HFFc6 (cell line): ENCODE measurements at places on chromosomes 6 and 20. TPM values are rescaled to one million over a fixed set of nuclear protein-coding genes. Genes with fewer than 3 reads are reported as not detected.

DNA sequence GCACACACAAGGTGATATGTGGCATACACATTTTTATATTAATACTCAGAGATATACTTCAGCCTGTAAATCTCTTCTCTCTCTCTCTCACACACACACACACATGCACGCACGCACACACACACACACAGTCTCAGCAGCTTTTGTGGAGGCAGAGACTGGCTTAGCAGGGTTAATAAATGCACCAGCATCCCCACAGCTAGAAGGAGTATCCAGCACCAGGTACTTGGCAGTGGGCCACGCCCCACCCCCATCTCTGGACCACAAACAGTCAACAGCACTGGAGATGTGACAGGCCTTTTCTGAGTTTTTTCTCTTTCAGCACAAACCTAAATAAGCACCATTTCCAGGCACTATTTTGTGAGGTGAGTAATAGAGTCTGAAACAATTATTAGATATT lies 47.3 kb upstream of the LRFN2 start:
- H3K27me3 ChIP-seq = peaks cover 22% of the 10 kb centered on the region
- H3K27ac ChIP-seq = no peak overlapping the region
- H3K4me1 ChIP-seq = no peaks in the 10 kb centered on the region
- no peak overlapping the region for H3K4me3 ChIP-seq
- no peak for DNase-seq

DNA sequence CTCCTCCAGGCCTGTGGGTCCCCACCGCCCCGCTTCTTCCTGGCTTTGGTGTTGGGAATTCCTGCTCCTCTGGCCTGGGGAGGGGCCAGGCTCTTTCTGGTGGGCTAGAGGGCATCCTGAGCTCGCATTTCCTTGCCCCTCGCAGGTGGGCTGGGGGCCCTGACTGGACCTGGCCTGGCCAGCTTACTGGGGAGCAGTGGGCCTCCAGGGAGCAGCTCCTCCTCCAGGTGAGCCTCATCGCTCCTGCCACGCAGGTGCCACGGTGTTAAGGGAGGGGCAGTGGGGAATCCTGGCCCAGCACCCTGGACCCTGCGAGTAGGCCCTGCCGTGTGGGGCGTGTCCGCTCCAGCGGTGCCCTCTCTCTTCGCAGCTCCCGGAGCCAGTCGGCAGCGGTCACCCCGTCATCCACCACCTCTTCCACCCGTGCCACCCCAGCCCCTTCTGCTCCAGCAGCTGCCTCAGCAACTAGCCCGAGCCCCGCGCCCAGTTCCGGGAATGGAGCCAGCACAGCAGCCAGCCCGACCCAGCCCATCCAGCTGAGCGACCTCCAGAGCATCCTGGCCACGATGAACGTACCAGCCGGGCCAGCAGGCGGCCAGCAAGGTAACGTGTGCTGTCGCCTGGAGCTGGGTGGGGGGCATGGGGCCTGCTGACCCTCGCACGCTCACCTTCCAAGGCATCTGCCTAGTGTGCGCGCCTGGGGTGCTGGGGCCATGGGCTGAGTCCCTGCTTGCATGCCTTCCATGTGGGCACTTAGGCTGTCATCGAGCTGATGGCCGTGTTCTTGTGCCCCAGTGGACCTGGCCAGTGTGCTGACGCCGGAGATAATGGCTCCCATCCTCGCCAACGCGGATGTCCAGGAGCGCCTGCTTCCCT lies 4.7 kb downstream of the ADRM1 start:
- no peak for DNase-seq
- H3K27ac ChIP-seq = no peak overlapping the region
- H3K4me1 ChIP-seq = peaks cover 22% of the 10 kb centered on the region

The MATN4 gene
- total RNA-seq = not detected in 3 replicates

The LPA gene
- not detected in 3 replicates for total RNA-seq

DNA sequence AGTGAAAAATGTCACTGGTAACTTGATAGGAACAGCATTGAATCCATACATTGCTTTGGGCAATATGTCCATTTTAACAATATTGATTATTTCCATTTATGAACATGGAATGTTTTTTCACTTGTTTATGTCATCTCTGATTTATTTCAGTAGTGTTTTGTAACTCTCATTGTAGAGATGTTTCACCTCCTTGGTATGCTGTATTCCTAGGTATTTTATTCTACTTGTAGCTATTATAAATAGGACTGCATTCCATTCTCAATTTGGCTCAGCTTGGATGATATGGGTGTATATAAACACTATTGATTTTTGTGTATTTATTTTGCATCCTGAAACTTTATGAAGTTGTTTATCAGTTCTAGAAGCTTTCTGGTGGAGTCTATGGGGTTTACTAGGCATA lies 730.3 kb downstream of the DOK5 start:
- H3K27ac ChIP-seq = no peak overlapping the region
- H3K4me1 ChIP-seq = no peaks in the 10 kb centered on the region
- no peaks in the 10 kb centered on the region; the same call in 1 of the 2 replicates for H3K27me3 ChIP-seq
- H3K4me3 ChIP-seq = no peak overlapping the region
- no peak for DNase-seq
- no peaks in the 10 kb centered on the region for H3K36me3 ChIP-seq

- no peak for DNase-seq
- H3K4me3 ChIP-seq = no peak overlapping the region
- H3K27me3 ChIP-seq = no peaks in the 10 kb centered on the region
Measured at GRCh38 chr6:136901212-136901784, 20.8 kb upstream of the SLC35D3 start.

- DNase-seq = peak; percentile 97
- H3K27me3 ChIP-seq = peaks cover 3% of the 10 kb centered on the region; the same call in 1 of the 2 replicates
- peaks cover 51% of the 10 kb centered on the region for H3K4me1 ChIP-seq
- peaks cover 48% of the 10 kb centered on the region for H3K36me3 ChIP-seq
- H3K27ac ChIP-seq = peak overlapping the region; percentile 88
Measured at GRCh38 chr6:150881911-150882481, 16.5 kb downstream of the MTHFD1L start.

- H3K27me3 ChIP-seq = peaks cover 2% of the 10 kb centered on the region
- H3K27ac ChIP-seq = no peak overlapping the region
- no peak for DNase-seq
- no peaks in the 10 kb centered on the region for H3K36me3 ChIP-seq
Measured at GRCh38 chr20:51011479-51011878, 11.4 kb downstream of the KCNG1 start.

- H3K27me3 ChIP-seq = peaks cover 17% of the 10 kb centered on the region
- H3K4me1 ChIP-seq = no peaks in the 10 kb centered on the region
- H3K36me3 ChIP-seq = no peaks in the 10 kb centered on the region
Measured at GRCh38 chr6:41298785-41299502, 12.5 kb upstream of the TREM1 start.

- H3K27me3 ChIP-seq = no peaks in the 10 kb centered on the region
- peaks cover 4% of the 10 kb centered on the region for H3K36me3 ChIP-seq
- H3K4me3 ChIP-seq = no peak overlapping the region
- no peak overlapping the region for H3K27ac ChIP-seq
- DNase-seq = no peak
Measured at GRCh38 chr6:148780918-148781436, 34.1 kb downstream of the UST start.

- no peak overlapping the region for H3K4me3 ChIP-seq
- no peaks in the 10 kb centered on the region for H3K36me3 ChIP-seq
- peaks cover 6% of the 10 kb centered on the region; the same call in 1 of the 2 replicates for H3K4me1 ChIP-seq
- H3K27ac ChIP-seq = no peak overlapping the region
- peaks cover 12% of the 10 kb centered on the region for H3K27me3 ChIP-seq
Measured at GRCh38 chr6:159469443-159469842, 223.6 kb downstream of the SOD2 start.

DNA sequence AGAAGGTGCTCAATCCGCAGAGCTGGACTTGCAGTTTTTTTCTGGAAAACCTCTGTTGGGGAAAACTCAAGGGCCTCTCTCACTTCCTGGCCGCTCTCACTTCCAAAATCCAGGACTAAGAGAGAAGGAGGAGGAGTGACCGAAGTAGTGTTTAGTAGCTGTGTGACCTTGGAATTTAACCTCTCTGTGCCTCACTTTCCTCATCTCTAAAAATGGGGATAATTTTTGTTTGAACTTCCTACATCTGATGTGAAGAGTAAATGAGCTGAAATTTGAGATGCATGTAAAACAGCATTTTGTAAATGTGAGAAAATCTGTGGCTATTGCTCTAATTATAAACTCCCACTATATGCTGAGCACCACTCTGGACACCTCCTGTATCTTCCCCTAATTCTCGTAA lies 5.1 kb downstream of the SLC13A3 start:
- no peak overlapping the region for H3K4me3 ChIP-seq
- peaks cover 14% of the 10 kb centered on the region for H3K27me3 ChIP-seq
- H3K36me3 ChIP-seq = peaks cover 4% of the 10 kb centered on the region; the same call in 1 of the 2 replicates
- H3K4me1 ChIP-seq = peaks cover 12% of the 10 kb centered on the region

The PROKR2 gene
- total RNA-seq = not detected in 3 replicates

GRCh38 chr6:11722220-11722619 lies 56.4 kb downstream of the ADTRP start:
- H3K36me3 ChIP-seq = no peaks in the 10 kb centered on the region
- no peak for DNase-seq
- H3K4me1 ChIP-seq = 0 out of 2 replicates have a peak, but pooled peaks cover 12% of the 10 kb centered on the region
- no peak overlapping the region for H3K4me3 ChIP-seq

- DNase-seq = no peak
- no peaks in the 10 kb centered on the region for H3K4me1 ChIP-seq
- no peak overlapping the region for H3K4me3 ChIP-seq
Measured at GRCh38 chr20:46427384-46427783, 21.0 kb upstream of the ELMO2 start.

The ULBP1 gene
- 8.0 to 12.0 TPM (median 10.0 TPM) in 3 replicates for total RNA-seq

The AFG1L gene
- total RNA-seq = 4.3 and 4.9 TPM in 2 replicates

- H3K4me1 ChIP-seq = no peaks in the 10 kb centered on the region
- H3K36me3 ChIP-seq = no peaks in the 10 kb centered on the region
- no peak overlapping the region for H3K27ac ChIP-seq
Measured at GRCh38 chr6:105111871-105112270, 67.9 kb downstream of the POPDC3 start.

The ZC3H12D gene
- 0.05 to 0.11 TPM in 2 of 3 replicates, not detected in the other for total RNA-seq

GRCh38 chr20:59794555-59794954 lies 138.9 kb downstream of the SYCP2 start:
- no peak for DNase-seq
- H3K4me1 ChIP-seq = no peaks in the 10 kb centered on the region
- H3K36me3 ChIP-seq = no peaks in the 10 kb centered on the region
- no peak overlapping the region for H3K27ac ChIP-seq
- H3K27me3 ChIP-seq = no peaks in the 10 kb centered on the region; the same call in 1 of the 2 replicates

DNA sequence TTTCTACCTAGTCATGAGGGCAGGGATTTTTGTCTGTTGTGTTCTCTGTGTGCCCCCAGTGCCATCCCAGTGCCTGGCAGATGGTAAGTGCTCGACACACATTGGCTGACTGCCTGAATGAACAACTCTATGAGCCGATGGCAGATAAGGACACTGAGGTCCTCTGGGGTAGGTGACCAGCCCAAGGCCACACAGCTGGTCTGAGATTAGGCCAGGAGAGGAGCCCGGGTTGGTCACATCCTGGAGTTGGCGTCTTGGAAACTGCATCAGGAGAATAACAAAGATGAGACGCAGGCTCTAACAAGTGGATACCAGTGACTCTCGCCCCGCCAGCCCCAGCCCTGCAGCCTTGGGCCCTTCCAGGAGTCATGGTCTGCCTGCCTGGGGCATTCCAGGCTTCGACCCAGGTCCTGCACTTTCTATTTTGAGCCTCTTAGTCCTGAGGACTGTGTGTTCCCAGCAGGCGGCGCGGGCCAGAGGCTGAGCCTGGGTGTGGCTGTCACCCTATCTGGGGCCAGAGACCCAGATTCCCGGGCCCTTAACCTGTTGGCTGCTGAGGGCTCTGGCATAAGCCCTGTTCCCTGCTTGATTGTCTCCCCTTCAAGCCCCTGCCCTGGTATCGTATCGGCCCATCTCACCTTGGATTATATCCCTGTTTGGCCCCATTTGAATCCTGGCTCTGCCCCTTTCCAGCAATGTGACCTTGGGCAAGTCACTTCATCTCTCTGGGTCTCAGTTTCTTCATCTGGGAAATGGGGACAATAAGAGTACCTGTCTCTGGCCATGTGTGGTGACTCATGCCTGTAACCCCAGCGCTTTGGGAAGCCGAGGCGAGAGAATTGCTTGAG lies 88.3 kb downstream of the CEBPB start:
- peaks cover 28% of the 10 kb centered on the region for H3K4me1 ChIP-seq
- peak overlapping the region; percentile 78 for H3K27ac ChIP-seq
- peaks cover 12% of the 10 kb centered on the region for H3K27me3 ChIP-seq

- no peaks in the 10 kb centered on the region for H3K36me3 ChIP-seq
- peaks cover 40% of the 10 kb centered on the region for H3K27me3 ChIP-seq
- H3K4me3 ChIP-seq = no peak overlapping the region
- H3K4me1 ChIP-seq = no peaks in the 10 kb centered on the region
Measured at GRCh38 chr20:57557926-57558613, 2.8 kb upstream of the PCK1 start.

The ARHGAP18 gene
- total RNA-seq = 69.5 to 75.3 TPM (median 72.2 TPM) in 3 replicates
